ENCODE measurements at places on chromosomes 4 and X. TPM values are rescaled to one million over a fixed set of nuclear protein-coding genes. Genes with fewer than 3 reads are reported as not detected.

DNA sequence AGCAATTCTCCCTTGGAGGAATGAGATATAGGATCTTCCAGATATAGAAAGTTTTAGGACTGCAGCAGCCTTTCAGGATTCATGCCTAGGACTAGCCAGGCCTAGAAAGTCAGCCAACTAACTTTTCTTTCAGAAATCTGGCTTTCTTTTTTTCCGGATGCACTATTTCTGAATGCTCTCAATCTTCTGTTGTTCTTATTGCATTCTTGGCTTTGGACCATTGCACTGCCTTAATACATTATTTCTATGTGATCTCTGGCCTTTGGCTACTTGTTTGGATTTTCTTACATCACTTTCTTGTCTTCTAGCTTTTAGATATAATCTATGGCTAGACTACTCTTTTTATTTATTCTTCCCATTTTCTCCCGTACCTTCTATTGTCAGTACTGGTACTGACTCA, 813.1 kb upstream of the HTR2C start:
- no peak overlapping the region for H3K27ac ChIP-seq
- H3K36me3 ChIP-seq = no peaks in the 10 kb centered on the region
- H3K27me3 ChIP-seq = no peaks in the 10 kb centered on the region
- no peaks in the 10 kb centered on the region for H3K4me1 ChIP-seq
- H3K4me3 ChIP-seq = no peak overlapping the region

DNA sequence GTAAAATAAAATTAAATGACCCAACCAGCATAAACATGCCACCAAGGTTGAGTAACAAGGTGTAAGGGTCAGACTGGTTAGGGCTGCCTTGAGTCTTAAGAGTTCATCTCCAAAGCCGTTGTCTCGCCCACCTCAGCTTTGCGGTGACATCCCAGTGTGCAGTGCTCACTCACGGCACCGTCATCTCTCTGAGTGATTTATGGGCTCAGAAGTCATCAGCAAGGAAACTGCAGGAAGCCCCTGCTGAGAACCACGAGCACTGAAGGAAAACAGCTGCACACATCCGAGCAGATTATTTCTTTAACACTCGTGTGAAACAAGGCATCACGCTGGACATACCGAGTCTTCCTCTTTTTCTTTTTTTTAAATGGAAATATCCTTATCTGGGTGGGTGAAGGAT, 411.1 kb downstream of the TRIML1 start:
- H3K27ac ChIP-seq = no peak overlapping the region
- H3K27me3 ChIP-seq = no peaks in the 10 kb centered on the region
- H3K4me1 ChIP-seq = no peaks in the 10 kb centered on the region
- no peak for DNase-seq
- no peak overlapping the region for H3K4me3 ChIP-seq

DNA sequence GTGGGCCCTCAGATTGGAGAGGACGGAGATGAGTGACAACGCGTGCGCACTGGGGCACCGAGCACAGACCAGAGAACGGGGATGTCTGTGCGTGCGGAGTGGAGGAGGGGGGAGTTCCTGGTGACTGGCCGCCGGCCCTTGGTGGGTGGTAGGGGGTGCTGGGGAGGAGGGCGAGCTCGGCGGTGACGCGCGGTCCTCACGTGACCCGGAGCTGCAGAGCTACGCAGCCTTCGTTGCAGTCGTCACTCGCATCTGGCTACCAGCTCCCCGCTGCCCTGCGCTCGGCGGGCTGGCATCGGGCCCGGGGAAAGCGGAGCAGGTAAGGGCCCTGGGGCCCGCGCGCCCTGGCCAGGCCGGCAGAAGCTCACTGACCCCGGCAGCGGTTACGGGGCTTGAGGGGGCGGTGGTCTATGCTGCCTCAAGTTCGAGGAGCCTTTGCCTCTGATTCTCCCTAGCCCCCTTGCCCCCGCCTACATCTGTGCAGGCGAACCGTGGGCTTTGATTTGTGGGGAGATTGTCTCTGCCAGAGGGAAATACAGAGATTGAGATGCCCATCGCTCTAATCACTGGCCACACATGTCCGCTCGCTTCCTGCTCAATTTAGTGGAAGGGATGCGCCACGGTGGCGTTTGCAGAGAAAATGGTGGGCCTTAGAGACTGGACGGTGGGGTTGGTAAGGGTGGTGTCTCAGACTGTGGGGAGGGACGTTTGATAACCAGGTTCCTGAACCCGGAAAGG, at the start of gene ARMCX4:
Gene ARMCX4 (plus strand): TSS at position 245 of the 738 bp plus-strand sequence. CDS start 3,134 bp downstream, outside the sequence.
- no peaks in the 10 kb centered on the region for H3K4me1 ChIP-seq
- peaks cover 10% of the 10 kb centered on the region for H3K36me3 ChIP-seq
- H3K27me3 ChIP-seq = no peaks in the 10 kb centered on the region
- peak within 1 kb of the TSS; percentile 84 for H3K27ac ChIP-seq
- H3K4me3 ChIP-seq = peak within 1 kb of the TSS; percentile 34

GRCh38 chr4:147309434-147309833, 171.5 kb upstream of the EDNRA start:
- no peaks in the 10 kb centered on the region for H3K27me3 ChIP-seq
- no peak overlapping the region for H3K27ac ChIP-seq
- H3K4me3 ChIP-seq = no peak overlapping the region
- H3K36me3 ChIP-seq = no peaks in the 10 kb centered on the region
- DNase-seq = no peak
- H3K4me1 ChIP-seq = no peaks in the 10 kb centered on the region

- no peaks in the 10 kb centered on the region for H3K27me3 ChIP-seq
- no peak overlapping the region for H3K4me3 ChIP-seq
- H3K27ac ChIP-seq = no peak overlapping the region
Observed at GRCh38 chr4:94877973-94878372, 120.2 kb downstream of the BMPR1B start.

DNA sequence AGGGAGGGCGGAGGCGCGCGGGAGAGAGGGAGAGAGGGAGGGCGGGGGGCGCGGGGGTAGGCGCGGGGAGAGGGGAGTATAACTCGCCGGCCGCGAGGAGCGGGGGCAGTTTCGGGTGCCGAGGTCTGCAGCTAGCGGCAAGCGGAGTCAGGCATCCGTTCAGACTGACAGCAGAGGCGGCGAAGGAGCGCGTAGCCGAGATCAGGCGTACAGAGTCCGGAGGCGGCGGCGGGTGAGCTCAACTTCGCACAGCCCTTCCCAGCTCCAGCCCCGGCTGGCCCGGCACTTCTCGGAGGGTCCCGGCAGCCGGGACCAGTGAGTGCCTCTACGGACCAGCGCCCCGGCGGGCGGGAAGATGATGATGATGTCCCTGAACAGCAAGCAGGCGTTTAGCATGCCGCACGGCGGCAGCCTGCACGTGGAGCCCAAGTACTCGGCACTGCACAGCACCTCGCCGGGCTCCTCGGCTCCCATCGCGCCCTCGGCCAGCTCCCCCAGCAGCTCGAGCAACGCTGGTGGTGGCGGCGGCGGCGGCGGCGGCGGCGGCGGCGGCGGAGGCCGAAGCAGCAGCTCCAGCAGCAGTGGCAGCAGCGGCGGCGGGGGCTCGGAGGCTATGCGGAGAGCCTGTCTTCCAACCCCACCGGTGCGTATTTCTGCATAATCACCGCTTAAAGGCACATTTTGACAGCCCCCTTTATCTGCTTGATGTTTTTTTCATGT, at the start of gene POU4F2:
Gene POU4F2 (plus strand): TSS at position 108 of the 720 bp plus-strand sequence. CDS start 248 bp downstream, at position 356.
- H3K27me3 ChIP-seq = peaks cover 98% of the 10 kb centered on the region
- no peaks in the 10 kb centered on the region for H3K36me3 ChIP-seq
- H3K4me1 ChIP-seq = peaks cover 17% of the 10 kb centered on the region
- DNase-seq = no peak

- H3K27ac ChIP-seq = peak overlapping the region; percentile 59
- no peak overlapping the region for H3K4me3 ChIP-seq
- H3K36me3 ChIP-seq = no peaks in the 10 kb centered on the region
- H3K27me3 ChIP-seq = no peaks in the 10 kb centered on the region
Observed at GRCh38 chrX:44400588-44400987, 57.1 kb upstream of the EFHC2 start.

DNA sequence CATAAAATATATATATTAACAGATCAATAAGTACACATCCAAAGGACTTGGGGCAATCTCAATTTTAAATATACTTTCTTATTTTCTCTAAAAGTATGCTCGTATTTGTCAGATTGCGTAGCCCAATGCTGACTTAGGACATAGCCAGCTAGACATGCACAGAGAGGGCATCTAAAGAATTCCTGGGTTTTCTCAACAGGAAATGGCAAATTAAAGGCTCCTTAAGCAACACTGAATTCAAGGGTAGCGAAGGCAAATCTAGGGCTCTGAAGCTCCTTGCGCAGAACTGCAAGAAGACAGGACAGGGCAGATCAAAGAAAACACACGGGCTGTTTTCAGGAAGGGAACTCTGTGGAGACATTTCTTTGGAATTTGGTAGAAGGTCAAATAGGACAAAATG, 94.6 kb upstream of the FTHL17 start:
- no peak overlapping the region for H3K4me3 ChIP-seq
- no peaks in the 10 kb centered on the region for H3K4me1 ChIP-seq
- no peak for DNase-seq
- H3K27ac ChIP-seq = no peak overlapping the region

- H3K27ac ChIP-seq = no peak within 1 kb of the TSS
- H3K36me3 ChIP-seq = no peaks in the 10 kb centered on the region
- H3K4me3 ChIP-seq = no peak within 1 kb of the TSS
- no peaks in the 10 kb centered on the region for H3K27me3 ChIP-seq
Observed at GRCh38 chr4:75555294-75556164, at the start of gene ODAPH. Gene ODAPH, plus strand, starts transcription at chr4:75556066. Its CDS starts 17 bp downstream, at chr4:75556083.

GRCh38 chr4:187940299-187940698, 55.3 kb upstream of the ZFP42 start:
- H3K27ac ChIP-seq = no peak overlapping the region
- no peak for DNase-seq
- no peaks in the 10 kb centered on the region for H3K27me3 ChIP-seq
- no peak overlapping the region for H3K4me3 ChIP-seq
- no peaks in the 10 kb centered on the region for H3K36me3 ChIP-seq

- H3K4me1 ChIP-seq = no peaks in the 10 kb centered on the region
- H3K36me3 ChIP-seq = no peaks in the 10 kb centered on the region
- no peaks in the 10 kb centered on the region for H3K27me3 ChIP-seq
- DNase-seq = no peak
Observed at GRCh38 chr4:17090063-17090462, 191.6 kb upstream of the LDB2 start.

- H3K27me3 ChIP-seq = no peaks in the 10 kb centered on the region
- H3K4me3 ChIP-seq = no peak overlapping the region
- DNase-seq = no peak
- no peaks in the 10 kb centered on the region for H3K36me3 ChIP-seq
Observed at GRCh38 chr4:57442831-57443291, 332.7 kb upstream of the IGFBP7 start.

DNA sequence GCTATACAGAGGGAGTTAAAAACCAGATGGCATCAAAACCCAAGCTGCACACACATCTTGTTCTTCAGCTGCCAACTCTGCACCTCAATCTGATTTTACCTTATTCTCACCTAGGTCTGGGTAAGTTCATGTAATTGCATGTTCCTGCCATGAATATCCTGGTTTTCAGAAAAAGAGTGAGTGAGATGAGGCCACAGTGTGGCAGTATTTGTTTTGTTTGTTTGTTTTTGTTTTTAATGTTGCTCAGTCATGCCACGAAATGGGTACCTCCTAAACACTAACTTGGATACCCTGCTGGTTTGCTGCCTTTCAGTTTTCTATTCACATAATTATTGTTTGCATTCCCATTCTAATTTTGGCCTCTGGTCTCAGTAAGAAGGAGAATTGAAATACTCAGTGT, 22.5 kb downstream of the TMEM164 start:
- no peaks in the 10 kb centered on the region for H3K27me3 ChIP-seq
- DNase-seq = no peak
- H3K36me3 ChIP-seq = no peaks in the 10 kb centered on the region

GRCh38 chr4:87947381-87948160, 27.9 kb upstream of the SPP1 start:
- no peak for DNase-seq
- no peaks in the 10 kb centered on the region for H3K27me3 ChIP-seq
- H3K4me1 ChIP-seq = no peaks in the 10 kb centered on the region
- H3K36me3 ChIP-seq = no peaks in the 10 kb centered on the region

GRCh38 chr4:170049766-170050165, 23.6 kb upstream of the MFAP3L start:
- H3K36me3 ChIP-seq = no peaks in the 10 kb centered on the region
- H3K4me1 ChIP-seq = no peaks in the 10 kb centered on the region
- no peaks in the 10 kb centered on the region for H3K27me3 ChIP-seq
- H3K4me3 ChIP-seq = no peak overlapping the region

DNA sequence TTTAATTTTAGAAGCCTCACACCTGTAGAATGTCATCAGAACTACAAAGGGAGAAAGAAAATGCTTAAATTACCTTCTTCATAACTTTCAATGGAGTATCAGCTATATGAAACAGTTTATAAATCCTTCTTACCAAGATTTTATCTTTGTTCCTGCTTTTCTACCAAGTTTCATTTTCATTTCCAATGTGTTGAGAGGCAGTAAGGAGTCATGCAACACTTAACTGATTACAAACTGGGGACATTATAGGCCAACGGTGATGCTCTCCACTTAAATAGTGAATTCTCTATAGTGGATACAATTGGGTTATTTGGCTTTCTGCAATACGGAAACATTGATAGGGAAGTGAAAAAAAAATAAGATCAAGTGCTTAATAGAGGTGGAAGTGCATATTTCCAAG, 145.2 kb upstream of the FTHL17 start:
- no peak overlapping the region for H3K4me3 ChIP-seq
- no peaks in the 10 kb centered on the region for H3K36me3 ChIP-seq
- no peaks in the 10 kb centered on the region for H3K4me1 ChIP-seq
- no peak for DNase-seq

GRCh38 chr4:20394512-20394911, 142.8 kb downstream of the SLIT2 start:
- no peaks in the 10 kb centered on the region for H3K4me1 ChIP-seq
- no peak overlapping the region for H3K27ac ChIP-seq
- H3K27me3 ChIP-seq = no peaks in the 10 kb centered on the region

DNA sequence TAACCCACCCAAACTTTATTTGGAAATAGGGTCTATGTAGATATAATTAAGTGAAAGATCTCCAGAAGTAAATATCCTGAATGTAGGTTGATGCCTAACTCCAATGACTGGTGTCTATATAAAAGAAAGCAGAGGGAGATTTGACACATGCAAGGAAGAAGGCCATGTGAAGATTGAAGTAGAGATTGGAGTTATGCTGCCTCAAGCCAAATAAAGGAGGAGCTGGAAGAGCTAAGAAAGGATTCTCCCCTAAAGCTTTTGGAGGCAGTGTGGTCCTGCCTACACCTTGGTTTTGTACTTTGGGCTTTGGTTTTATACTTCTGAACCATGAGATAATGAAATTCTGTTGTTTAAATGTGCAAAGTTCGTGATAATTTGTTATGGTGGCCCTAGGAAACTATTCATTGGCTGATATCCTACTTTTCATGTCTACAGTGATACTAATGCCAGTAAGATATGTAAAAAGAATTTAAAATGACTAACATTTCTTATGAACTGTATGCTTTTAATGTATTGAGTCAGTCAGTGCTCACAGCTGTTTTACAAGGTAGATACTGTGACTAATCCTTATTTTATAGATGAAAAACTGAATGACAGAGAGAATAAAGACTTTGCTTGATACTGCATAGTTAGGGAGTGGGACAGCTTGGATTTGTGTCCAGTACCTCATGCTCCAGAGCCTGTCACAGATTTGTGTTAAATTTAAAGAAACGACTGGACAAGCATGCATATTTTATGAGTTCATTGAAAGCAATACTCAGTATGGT, 5.9 kb upstream of the RAB40AL start:
- no peaks in the 10 kb centered on the region for H3K36me3 ChIP-seq
- H3K27me3 ChIP-seq = no peaks in the 10 kb centered on the region
- DNase-seq = no peak
- H3K4me1 ChIP-seq = no peaks in the 10 kb centered on the region
- H3K4me3 ChIP-seq = no peak overlapping the region

Gene SSX2B
- not detected for total RNA-seq

Gene RGN
- not detected for total RNA-seq

Gene CT45A5
- total RNA-seq = not detected

Gene ARX
- total RNA-seq = not detected

Gene INTS6L
- total RNA-seq = 34.3 TPM

Gene NEUROG2
- not detected for total RNA-seq

Gene SORBS2
- total RNA-seq = 88.4 TPM

Gene GLRA3
- total RNA-seq = not detected

Gene TMEM271
- total RNA-seq = not detected

Gene C1QTNF7
- total RNA-seq = 10.0 TPM

Gene TIGD4
- 1.6 TPM for total RNA-seq

Gene RPA4
- 4.9 TPM for total RNA-seq

Gene NUDT9
- 33.3 TPM for total RNA-seq
